ENCODE measurements at places on chromosomes 5 and 9. TPM values are rescaled to one million over a fixed set of nuclear protein-coding genes. Genes with fewer than 3 reads are reported as not detected.

Gene SLC1A1
- 5.5 TPM for total RNA-seq

Gene LTC4S
- 6.3 TPM for total RNA-seq

- DNase-seq, result no peak
These were observed 265.3 kb downstream of the TRIM32 start for GRCh38 chr9:116952436-116952810.

DNA sequence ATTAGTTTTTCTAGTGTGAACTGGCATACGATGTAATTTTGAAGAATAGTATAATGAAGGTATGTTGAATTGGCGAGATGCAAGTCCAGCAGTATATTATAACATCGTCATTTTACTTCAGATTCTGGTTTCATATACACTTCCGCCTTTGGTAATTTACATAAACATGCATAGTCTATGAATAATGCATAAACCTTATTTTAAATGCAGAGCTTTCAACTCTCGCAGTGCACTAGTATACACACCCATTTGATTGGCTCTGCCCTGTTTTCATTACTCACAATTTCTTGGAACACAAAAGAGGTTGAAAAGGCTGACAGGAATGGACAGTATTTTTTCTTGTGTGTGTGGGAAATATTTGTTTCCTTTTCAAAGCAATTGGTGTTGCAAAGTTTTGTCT, 128.9 kb upstream of the CCNH start:
- DNase-seq, result no peak

Data from endodermal cell (in vitro differentiated cells).